T-helper 1 cell (primary cell): ENCODE measurements at places on chromosomes 6 and 20.

DNA sequence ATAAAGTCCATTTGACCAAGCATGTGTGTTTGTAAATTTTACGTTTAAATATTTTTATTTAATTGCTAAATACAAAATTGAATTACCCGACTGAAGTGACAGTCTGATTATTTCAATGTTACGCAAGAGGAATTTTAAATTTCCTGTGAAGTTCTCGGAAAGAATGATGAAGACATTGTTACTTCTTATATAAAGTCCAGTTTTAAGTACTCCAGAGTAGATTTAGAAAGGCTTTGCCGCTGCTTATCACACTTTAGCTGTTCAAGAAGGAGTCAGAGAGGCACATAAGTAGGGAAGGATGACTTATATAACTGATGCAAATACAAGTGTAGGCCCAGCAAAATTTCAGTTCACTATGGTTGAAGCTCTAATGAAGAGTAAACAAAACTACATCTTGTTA lies 265.1 kb upstream of the CITED2 start:
- DNase-seq, result no peak

DNA sequence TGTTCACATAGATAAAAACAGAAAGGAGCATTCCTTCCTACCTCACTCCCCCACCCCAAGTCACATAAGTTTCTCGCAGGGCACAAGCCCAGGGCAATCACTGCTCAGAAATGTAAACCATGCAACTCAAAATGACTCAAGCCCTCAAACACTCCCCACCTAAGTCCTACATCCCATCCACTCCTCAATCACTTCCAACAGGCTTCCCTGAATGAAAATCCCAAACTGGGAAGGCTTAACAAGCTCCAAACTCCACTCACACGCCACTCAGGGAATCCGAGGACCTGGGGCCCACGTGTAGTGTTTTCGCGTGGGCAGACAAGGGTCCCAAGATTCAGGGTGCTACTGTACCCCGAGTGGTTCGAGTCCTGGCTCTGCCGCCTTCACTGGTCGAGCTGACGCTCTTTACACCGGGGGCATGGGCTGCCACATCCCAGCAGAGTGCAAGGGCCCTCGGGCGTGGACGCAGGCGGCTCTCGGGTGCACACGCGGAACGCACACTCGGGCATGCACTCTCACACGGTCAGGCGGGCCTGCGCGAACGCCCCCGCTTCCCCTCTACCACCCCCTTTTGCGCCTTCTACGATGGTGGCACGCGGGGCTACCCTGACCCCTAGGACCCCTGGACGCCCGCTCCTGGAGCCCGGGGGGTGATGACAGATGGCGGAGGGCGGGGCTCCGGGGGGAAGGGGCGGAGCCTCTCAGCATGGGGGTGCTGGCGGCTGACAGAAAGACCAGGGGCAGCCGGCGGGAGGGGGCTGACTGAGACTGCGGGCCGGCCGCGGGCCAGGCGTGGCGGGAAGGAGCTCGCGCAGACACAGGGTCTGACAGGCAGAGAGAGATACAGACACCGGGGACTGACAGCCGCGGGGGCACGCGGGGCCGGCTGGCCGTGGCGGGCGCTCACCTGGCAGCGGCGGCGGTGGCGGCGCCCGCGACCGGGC lies 657 bp downstream of the ZHX3 start:
- DNase-seq, result peak; percentile 70

DNA sequence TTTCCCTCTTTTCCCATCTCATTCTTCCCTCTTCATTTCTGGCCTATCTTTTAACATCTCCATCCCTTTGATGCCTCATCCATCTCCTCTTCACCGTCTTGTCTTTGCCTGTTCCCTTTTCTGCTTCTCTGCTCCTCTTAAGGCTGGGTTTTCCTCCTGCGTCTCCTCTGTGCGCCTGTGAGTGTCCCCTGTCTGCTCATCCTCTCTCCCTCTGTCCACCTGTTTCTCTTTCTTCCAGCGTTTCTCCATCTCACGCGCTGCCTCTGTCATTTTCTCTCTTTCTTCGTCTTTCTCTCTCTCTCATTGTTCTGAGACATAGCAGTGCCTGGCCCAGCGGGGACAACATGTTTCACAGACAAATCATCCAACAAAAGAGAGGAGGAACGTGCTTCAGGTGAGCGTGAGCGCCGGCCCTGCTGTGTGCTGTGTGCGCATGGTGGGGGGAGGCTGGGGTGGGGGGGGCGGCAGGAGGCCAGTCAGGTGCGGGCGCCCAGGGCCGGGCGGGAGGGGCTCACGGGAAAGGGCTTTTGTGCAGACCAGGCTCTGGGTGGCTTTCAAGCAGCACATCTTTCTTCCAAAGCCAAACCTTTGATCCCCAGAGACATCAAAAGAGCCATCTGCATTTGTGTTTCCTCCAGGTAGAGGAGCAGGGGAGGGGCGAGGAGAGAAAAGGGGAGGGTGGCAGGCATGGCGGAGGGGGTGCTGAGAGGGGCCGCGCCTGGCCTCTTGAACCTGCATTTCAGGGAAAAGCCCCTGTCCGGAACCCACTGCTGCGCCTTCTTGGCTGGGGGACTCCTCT lies 121.3 kb downstream of the VEGFA start:
- no peak for DNase-seq

GRCh38 chr6:42166444-42167141 lies 6.6 kb upstream of the GUCA1A start:
- peak; percentile 50 for DNase-seq

DNA sequence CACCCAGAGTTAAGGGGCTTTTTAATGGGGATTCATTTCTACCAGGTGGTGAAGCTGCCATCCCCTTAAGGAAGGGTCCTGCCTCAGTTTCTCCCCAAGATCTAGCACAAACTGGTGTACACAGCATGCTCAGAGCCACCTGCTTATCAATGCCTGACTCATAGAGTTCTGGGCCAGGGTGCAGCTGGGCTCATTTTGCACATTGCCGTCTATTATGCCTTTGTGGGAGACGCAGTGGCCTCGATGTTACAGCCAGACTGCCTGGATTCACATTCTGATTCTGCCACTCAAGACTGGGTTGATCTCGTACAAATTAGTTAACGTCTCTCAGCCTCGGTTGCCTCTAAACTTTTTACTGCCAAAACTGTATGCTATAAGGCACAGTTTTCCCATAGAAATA lies 365.7 kb downstream of the ZFAND3 start:
- DNase-seq, result no peak
